ENCODE measurements at places on chromosomes 11 and 22.
A peak's percentile ranks its signal among the peaks of the same experiment; 100 is the strongest.

DNA sequence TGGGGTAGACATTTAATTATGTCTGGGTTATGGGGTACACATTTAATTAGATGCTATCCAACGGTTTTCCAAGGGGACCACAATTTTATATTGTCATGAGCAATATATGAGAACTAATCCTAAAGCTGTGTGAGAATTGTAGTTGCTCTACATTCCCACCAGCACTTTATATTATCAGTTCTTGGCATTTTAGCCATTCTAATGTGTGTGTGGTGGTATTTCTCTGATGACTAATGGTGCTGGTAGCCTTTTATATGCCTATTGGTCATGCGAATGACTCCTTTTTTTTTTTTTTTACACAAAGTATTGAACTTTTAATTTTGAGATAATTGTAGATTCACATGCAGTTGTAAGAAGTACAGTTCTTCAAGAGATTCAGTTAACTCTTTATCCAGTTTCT, 26.2 kb downstream of the TMEM135 start:
- DNase-seq, result no peak

GRCh38 chr11:119964136-119965025, 173.5 kb downstream of the TRIM29 start:
- no peak for DNase-seq

GRCh38 chr11:70731271-70732022, 333.1 kb downstream of the CTTN start:
- no peak for DNase-seq

GRCh38 chr11:103359216-103359615, 250.0 kb downstream of the DYNC2H1 start:
- DNase-seq, result no peak

- DNase-seq, result no peak
These were observed 15.7 kb upstream of the RASL10A start for GRCh38 chr22:29331213-29331612.

GRCh38 chr11:8871171-8871775, 39.7 kb upstream of the AKIP1 start:
- DNase-seq, result no peak

DNA sequence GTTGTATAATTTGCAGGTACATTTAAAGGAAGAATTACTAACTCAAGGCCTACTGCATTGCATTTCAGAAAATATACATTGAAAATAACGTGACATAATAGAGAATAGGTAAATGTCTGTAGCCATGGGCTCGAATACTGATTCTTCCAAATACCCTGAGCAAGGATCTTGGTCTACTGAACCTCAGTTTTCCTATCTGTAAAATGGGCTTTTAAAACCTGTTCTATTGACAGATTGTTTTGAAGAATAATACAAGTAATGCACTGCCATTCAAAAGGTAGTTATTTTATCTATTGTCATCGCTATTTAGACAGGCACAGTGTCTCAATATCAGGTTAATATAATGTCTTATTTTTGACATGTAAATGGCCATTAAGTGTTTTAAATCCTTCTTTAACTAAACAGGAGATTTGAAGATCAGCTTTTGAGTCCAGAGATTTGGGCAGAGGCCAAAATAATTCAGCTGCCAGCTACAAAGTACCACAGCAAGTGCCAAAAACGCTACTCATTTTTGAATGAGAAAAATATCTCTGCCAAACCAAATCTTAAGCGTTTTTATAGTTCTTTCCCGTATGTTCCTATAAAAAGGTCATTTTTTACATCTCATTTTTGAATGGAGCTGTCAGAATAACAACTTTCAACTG, 56.7 kb downstream of the CTSC start:
- no peak for DNase-seq

- no peak for DNase-seq
These were observed 45.0 kb upstream of the APOA1 start for GRCh38 chr11:116882386-116882785.

- no peak for DNase-seq
These were observed 176.0 kb downstream of the CHST1 start for GRCh38 chr11:45489281-45489905.

DNA sequence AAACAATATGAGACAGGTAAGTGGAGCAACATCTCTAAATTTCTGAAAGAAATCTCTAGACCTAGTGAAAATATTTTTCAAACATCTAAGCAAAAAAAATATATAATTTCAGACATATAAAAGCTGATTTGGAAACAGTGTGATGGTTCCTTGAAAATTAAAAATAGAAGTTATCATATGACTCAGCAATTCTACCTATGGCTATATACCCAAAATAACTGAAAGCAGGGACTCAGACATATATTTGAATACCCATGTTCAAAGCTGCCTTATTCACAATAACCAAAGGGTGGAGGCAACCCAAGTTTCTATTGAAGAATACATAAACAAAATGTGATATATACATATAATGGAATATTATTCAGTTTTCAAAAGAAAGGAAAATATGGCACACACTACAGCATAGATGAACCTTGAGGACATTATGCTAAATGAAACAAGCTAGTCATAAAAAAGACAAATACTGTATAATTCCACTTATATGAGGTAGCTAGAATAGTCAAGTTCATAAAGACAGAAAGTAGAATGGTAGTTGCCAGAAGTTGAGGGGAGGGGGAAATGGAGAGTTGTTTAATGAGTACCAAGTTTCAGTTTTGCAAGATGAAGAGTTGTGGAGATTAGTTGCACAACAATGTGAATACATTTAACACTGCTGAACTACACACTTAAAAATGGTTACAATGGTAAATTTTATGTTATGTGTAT, 300.4 kb downstream of the TTC28 start:
- DNase-seq, result no peak

DNA sequence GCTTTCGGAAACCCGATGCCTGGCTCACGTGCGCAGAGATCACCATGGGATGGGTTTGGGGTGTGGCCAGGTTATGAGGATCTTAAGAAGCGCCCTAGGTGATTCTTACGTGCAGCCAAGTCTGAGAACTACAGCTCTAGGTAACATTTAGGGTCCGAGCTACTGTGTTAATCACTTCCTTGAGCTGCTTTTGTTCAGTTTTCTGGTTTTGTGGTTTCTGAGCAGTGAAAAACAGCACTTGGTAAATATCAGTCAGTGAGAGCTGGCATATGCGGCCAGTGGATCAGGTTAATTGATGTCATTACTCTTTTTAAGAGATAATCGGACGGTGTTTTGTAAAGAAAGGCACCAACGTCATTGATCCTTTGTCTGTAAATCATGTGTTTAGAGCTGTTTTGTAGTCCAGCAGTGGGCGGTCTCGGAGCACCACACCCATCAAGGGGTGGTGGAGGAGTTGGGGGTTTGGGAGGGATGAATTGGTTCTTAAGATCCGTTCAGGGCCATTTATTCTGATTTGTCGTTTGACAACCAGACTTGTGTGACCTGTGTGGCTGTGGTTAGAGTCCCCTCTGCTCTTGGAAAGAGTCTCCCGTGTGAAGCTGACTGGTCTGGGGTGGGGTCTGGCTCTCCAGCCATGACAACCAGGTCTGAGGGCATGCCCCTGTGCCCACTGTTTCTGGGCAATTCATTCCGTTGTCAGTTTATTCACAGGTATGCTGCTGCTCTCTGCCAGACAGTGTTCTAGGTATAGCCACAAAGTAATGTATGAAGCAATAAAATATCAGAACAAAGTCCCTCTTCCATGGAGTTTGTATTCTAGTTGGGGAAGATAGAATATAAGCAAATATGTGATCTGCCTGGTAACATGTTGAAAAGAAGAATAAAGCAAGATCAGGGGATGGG, 61.9 kb upstream of the SORL1-AS1 start:
- no peak for DNase-seq

- DNase-seq, result no peak
These were observed 182.3 kb downstream of the BLID start for GRCh38 chr11:121933694-121934093.

DNA sequence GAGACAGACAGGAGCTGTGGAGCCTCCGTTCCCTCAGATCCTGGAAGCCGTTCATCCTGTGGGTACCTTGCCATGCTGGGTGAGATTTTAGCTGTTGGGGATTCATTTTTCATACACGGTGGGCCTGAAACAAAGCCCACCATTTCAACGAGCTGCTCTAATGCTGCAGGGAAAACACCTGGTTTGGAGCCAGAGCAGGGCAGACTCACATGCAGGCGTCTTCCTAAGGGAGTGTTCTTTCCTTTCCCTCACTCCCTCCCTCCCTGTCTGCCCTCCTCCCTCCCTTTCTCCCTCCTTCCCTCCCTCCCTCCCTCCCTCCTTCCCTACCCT, 52.5 kb downstream of the CD6 start:
- no peak for DNase-seq

GRCh38 chr11:34243600-34244464, 114.0 kb downstream of the ABTB2 start:
- DNase-seq, result peak; percentile 77

- DNase-seq, result no peak
These were observed 169.1 kb downstream of the RRAS2 start for GRCh38 chr11:14189874-14190273.

DNA sequence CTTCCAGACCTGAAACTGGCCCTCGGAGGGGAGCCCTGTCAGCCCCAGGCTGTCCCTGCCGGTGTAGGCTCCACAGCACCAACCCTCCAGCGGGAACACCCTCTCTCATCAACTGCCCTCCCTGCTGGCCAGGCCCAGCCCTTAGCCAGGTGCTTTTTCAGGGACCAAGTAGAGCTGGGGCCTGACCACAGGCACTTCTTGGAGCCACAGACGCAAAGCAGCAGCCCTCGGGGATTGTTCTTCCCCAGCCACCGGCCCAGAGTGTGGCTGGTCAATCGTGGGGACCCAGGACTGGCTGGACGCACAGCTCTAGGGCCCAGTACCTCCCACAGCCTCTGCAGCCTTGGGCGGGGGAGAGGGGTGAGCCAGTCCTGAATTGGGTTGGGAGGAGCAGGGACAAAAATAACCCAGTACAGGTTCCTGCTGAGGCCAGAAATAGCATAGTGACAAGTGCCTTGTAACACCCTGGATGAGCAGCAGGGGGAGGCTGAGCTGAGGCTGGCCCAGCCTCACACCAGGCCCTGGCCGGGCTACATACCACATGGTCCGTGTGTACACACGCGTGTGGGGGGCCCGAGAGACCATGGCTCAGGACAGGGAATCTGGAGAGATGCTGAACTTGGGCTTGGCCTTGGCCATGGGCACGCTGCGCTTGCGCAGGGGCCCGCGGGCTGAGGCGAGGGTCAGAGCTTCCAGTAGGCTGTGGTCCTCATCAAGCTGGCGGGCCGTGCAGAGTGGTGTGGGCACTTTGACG, 2.0 kb downstream of the KCNJ11 start:
- DNase-seq, result no peak

- no peak for DNase-seq
These were observed 116.2 kb downstream of the KIAA1671 start for GRCh38 chr22:25068707-25069106.

- no peak for DNase-seq
These were observed 163.4 kb upstream of the NCAM1 start for GRCh38 chr11:112797648-112798293.

DNA sequence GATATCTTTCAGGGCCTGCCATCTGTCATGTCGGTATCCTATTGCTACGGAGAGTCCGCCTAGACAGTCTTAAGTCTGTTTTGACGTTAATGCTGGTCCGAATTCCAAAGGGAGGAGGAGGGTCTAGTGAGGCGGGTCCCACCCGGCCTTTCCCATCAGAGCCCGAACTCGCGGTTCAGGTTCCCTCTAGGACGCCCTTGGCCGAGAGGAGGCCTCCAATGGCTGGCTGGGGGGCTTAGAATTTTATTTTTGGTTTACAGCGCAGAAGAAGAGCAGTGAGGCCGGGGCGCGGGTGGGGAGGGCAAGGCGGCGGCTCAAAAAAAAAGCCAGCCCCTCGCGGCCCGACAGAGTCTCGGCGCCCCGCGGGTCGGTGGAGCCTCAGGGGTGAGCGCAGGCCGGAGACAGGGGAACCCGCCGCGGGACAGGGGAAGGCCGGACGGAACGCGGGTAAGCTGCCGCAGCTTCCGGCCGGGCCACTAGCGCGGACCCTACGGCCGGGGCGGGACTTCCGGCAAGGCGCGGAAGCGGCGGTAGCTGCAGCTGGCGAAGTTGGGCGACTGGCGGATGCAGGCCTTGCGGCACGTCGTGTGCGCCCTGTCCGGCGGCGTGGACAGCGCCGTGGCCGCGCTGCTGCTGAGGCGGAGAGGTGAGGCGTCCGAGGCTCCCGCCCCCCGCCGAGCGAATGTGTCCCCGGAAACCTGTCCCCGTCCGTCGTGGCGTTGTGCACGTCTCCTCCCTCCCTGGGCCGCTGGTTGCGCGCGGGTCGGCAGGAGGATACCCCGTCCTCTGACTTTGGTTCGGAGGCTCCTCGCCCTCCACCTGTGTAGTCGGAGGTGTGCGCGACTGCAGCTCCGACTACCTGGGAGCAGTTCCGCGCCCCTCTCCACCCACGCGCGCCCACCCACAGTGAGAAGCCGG, at the start of gene TRMU:
Gene TRMU, plus strand, starts transcription at position 514 of the 918 bp plus-strand sequence. Its CDS starts 51 bp downstream, at position 565.
- peak; percentile 59 for DNase-seq

DNA sequence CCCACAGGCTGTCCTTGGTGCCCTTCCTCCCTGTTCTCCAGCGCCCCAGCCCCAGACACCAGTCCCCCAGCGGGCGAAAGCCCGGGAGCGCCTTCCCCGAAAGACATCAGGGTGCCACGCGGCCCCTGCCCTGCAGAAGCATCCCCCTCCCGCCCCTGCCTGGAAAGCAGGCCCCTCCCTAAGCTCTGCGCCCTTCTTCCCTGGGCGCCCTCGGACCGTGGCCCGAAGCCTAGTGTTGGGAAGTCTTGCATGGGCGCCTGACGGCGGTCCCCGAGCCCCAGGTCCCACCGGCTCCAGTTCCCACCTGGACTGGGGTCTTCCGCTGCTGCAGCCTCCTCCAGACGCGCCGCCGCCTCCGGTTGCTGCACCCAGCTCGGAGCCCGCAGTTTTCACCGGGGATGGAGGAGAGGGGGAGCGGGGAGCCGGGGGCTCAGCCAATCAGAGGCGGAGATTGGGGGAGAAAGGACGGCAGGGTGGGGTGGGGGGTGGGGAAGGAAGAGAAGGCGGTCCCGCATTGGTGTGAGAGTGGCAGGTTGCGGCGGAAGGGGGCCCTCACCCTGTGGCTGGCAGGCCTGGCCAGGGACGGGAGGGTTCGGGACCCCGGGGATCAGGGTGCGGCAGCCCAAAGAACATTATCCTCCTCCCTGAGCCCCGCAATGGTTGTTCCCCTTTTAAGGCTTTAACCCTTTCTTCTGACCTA, at the start of gene THY1:
Gene THY1, minus strand, starts transcription at position 364 of the 700 bp plus-strand sequence. CDS start 2,267 bp downstream, outside the sequence.
- DNase-seq, result no peak

GRCh38 chr11:35334385-35335090, 84.8 kb downstream of the SLC1A2 start:
- DNase-seq, result peak; percentile 11

- no peak for DNase-seq
These were observed 164.5 kb upstream of the POU2AF2 start for GRCh38 chr11:111081021-111081511.

Measured in SW 1271 (cell line).